NCI-H524 treated with DMSO at 0.1 percent for 48 hours (cell line): ENCODE measurements at places on chromosomes 11 and 22.

- no peak for DNase-seq
Measured at GRCh38 chr11:57647960-57648800, 1.5 kb downstream of the YPEL4 start.

GRCh38 chr11:14645015-14645912 is 1.7 kb downstream of the PDE3B start:
- DNase-seq, result no peak

DNA sequence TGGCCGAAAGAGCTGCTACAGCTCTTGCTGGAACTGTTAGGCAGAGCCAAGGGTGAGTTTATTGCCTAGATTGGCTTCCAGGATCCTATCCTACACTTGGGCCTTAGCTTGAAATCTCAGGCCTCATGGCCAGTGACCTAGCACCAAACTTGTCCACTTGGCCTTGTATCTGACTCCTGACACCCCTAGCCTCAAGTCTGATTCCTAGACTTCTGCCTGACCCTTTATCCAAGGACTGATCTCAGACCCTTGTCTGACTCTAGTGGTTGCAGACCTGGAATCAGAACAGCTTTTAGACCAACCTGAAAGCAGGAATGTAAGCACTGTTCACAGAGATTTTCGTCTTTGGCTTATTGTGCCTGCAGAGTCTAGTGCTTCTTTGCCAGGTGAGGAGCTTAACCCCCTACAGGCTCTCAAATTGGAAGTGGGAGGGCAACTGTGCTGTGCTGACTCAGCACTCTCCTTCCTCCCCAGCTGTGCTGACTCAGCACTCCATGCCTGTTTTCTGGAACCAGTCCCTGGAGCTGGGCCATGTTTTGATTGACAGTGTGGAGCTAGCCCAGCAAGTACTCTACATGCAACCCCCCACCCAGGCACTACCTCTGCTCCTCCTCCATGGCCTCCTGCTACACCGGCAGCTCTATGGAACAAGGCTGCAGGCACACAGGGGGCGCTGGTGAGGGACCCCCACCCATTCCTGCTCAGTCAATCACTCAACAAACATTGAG is 35.1 kb downstream of the RRP8 start:
- DNase-seq, result no peak

GRCh38 chr22:45908961-45909360 is 68.0 kb downstream of the WNT7B start:
- DNase-seq, result peak; percentile 63

DNA sequence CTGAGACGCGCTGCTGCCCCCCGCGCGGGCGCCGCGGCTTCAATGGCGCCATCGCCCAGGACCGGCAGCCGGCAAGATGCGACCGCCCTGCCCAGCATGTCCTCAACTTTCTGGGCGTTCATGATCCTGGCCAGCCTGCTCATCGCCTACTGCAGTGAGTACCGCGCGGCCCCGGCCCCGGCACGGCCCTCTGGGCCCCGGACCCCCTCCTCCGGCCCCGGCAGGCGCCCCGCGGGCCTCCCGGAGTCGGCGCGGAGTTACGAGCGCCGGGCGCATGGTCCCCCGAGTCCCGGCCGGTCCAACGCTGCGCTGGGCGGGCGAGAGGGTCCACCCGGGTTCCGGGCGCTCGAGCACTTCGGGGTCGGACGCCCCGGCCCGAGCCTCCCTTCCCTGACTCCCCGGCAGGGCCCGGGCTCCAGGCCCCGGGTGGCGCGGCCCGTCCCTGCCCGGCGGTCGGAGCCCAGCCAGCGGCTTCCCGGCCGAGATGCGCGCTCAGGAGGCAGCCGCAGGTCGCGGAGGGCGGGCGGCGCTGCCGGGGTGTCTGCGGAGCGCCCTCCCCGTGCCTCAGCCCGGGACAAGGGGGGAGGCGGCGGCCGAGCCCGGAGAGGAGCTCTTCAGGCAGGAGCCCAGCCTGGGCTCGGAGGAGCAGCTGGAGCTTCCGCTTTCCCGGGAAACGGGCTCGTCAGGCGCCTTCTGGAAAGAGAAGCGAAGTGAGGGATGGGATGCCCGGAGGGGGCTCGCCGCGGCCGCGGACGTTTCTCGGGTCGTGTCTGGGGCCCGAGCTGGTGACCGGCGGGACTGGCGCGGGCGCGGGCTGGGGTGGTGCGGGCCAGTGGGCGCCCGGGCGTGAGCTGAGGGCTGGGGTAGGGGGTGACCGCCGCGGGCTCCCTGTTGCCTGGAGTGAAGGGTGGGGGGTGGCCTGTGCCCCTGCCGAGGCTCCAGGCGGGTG is 1337.8 kb downstream of the BRD1 start:
- no peak for DNase-seq

GRCh38 chr11:60951904-60952741 is at the start of gene SLC15A3:
SLC15A3 (minus strand) TSS chr11:60952176; CDS start chr11:60951551, 625 bp downstream.
- DNase-seq, result no peak

DNA sequence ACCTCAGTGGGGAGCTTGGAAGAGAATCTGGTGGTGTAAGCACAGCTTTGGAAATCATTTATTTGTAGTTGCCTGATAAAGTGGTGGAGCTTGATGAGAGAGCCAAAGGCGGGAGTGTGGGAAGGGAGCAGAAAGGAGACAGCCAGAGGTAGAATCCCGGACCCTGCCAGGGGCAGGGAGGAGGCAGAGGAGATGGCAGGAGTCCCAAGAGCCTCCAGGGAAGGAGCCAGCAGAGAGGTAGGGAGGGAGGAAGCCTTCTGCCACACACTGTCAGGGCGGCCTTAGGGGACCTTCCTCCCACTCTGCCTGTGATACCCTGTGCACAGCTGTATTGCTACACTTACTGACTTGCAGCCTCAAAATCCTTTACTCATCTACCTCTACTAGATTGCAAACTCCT is 15.4 kb downstream of the SCUBE2 start:
- DNase-seq, result no peak

DNA sequence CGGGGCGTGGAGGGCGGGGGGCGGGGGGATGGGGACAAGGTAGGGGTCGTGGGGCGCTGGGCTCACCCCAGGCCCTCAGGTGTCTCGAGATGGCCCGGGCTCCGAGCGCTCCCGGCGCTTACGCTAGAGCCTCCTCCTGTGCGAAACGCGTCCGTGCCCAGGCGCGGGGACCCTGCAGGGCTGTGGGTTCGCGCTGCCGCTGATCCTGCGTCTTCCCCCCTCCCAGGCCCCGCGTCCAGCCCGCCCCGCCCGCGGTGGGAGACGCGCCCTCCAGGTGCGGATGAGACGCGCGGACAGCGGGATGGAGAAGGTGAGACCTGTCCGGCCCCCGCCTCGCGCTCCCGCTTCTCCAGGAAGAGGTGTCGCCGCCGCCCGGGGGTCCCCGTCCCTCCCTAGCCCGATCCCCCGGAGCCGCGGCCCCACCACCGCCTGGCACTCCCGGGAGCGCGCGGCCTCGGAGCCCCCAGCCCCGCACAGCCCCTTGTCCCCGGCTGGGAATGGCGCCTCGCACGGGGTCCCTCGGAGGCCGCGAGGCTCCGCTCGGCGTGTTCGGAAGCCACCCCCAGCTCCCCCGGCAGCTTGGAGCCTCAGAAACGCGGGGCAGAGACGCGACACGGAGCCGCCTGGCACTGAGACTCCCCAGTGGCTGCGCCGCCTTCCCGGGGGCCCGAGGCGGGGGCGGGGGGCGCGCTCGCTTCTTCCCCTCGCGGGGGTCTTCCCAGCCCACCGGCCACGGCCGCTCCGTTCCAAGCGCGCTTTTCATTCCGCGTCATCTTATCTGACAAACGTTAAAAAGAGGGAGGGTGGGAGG is 27.6 kb upstream of the TOLLIP start:
- no peak for DNase-seq

- DNase-seq, result peak; percentile 91
Measured at GRCh38 chr11:75276686-75277085, 36.1 kb downstream of the TPBGL start.

DNA sequence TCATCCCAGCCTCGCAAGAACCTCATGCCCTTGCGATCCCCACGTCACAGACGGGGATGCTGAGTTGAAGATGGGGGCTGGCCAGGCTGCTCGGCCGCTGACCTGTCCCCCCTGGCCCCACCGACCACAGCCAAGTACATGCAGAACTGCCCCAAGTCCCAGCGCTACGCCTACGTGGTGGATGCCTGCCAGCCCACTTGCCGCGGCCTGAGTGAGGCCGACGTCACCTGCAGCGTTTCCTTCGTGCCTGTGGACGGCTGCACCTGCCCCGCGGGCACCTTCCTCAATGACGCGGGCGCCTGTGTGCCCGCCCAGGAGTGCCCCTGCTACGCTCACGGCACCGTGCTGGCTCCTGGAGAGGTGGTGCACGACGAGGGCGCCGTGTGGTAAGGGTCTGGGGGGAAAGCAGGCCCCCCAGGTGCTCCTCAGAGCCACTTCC is 10.0 kb downstream of the MUC5B start:
- DNase-seq, result no peak

- no peak for DNase-seq
Measured at GRCh38 chr22:45572444-45572843, 69.8 kb downstream of the FBLN1 start.

DNA sequence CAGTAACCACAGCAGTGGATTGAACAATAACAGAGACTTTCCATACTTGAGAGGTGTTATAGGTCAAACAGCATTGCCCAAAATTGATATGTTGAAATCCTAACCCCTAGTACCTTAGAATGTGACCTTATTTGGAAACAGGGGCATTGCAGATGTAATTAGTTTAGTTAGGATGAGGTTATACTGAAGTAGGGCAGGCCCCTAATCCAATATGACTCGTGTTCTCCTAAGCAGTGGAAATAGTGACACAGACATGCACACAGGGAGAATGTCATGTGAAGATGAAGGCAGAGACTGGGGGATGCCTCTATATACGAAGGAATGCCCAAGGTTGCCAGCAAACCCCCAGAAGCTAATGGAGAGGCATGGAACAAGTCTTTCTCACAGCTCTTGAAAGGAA is 270.5 kb downstream of the TENM4 start:
- DNase-seq, result no peak

- DNase-seq, result no peak
Measured at GRCh38 chr11:117002639-117003299, 95.5 kb downstream of the SIK3 start.

DNA sequence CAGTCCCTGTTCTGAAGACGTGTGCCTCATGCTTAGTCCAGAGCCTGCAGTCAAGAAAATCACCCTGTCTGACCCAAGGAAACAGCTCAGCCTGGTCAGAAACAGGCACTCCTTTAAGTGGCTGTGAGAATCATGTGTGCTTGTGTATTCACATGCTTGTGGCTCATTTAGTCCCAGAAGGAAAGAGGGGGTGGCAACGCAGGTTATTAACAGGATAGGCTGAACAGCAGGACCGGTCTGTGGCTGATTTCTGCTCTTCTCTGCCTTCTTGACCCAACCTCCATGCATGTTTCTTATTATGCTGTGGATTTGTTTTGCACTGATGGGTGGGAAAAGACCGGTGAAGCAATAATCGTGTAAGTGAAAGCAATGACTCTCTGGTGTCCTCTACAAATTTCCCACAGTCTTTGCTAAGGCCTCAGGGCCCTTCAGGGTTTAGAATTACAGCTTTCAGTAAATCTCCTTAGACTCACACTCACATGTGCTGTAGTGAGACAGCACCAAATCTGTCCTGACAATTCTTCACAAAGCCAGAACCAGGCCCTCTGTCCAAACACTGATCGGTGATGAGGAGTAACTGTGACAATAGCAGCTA is 288.1 kb downstream of the ETS1 start:
- DNase-seq, result no peak

GRCh38 chr11:14554959-14555358 is 34.8 kb upstream of the PSMA1 start:
- DNase-seq, result no peak

DNA sequence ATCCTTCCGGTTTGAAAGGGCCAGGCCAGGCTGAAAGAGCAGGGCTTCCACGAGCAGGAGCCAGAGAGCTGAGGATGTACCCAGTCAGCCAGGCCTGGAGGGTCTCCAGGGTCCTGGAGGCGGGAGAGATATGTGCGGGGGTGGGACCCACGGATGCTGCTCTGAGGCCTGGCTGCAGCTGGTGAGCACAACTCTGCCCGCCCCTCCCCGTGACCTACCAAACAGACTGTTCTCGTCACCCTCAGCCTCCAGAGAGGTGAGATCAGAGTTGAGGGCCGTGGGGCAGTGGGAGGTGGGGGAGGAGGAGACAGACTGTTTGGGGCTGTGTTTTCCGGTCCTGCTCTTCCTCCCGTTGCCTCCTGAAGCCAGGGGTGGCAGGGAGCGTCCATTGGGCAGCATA is 42.2 kb downstream of the TRIOBP start:
- DNase-seq, result no peak

DNA sequence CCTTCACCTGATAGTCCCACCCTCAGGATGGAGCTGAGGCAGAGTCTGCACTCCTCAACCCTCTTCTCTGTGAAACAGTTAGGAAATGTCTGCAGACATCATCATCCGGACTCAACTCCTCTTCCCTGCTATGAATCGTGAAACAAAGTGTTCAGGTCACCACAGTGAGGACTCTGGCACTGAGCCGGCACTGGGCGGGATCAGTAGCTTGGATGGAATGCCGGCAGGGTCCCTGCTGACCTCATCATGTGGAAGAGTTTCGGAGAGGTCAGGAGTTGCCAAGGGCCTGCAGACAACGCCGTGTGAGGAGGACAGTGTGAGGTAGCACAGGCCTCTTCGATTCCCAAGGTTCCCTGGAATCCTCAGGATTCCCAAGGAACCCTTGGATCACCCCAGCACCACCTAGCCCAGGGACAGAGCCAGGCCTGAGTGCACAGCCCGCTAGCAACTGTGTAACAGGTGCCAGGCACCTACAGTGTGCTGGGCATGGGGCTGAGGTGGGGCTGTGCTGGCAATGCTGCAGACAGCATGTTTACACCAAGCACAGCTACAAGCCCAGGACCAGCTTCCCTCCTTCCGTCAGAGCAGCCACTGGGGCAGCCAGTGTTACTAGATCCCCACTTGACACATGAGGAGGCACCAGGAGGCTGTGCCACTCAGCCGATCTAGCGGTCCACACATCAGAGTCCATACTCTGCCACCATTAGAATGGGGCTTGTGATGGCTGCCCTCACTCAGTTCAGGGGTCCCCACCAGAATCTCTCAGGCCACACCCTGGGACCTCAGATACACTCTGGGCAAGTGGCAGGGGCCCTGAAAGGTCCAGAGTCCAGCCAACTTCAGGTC is 693 bp upstream of the LINC01488 start:
- no peak for DNase-seq

DNA sequence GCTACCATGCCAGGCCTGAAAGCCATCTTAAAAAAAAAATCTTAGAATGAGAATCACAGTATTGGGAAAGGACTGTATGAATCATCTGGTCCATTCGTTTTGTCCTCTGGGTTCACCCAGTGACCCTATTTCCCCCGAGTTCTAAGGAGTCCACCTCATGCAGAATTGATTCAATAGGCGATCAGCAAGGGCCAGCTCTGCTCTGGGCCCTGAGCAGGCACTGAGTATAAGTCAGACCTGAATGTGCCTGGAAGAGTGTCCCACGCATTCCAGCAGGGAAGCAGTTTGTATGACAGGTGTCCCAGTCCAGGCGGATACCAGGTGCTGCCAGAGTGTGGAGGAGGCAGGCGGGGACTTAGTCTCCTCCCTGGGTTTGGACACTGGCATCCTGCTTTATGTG is 883 bp upstream of the HMOX1 start:
- DNase-seq, result no peak
